ENCODE measurements at places on chromosomes 12 and 14. TPM values are rescaled to one million over a fixed set of nuclear protein-coding genes. Genes with fewer than 3 reads are reported as not detected.
A peak's percentile ranks its signal among the peaks of the same experiment; 100 is the strongest.

The TMPRSS12 gene
- not detected for total RNA-seq

The GARIN6 gene
- not detected for total RNA-seq

The SLC25A47 gene
- total RNA-seq, result not detected

The ACRBP gene
- 2.3 TPM for total RNA-seq

The SIX6 gene
- total RNA-seq, result not detected

DNA sequence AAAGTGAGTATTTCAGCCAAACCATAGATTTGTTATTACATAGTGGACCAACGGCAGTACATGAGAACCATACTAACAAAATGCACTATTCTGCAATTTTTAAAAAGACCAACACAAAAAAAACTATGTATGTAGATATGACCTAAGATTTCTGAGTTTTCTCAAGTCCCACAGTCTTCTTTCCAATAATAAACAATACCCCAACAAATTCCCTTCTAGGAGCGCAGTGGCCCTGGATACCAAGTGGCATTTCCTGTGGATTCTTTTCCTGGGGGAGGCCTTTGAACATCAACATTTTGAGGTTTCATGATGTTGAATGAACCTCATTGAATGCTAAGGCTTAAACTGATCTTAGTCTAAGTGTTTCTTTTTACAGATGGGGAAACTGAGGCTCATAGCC is 210.5 kb downstream of the BCAT1 start:
- no peak for DNase-seq

DNA sequence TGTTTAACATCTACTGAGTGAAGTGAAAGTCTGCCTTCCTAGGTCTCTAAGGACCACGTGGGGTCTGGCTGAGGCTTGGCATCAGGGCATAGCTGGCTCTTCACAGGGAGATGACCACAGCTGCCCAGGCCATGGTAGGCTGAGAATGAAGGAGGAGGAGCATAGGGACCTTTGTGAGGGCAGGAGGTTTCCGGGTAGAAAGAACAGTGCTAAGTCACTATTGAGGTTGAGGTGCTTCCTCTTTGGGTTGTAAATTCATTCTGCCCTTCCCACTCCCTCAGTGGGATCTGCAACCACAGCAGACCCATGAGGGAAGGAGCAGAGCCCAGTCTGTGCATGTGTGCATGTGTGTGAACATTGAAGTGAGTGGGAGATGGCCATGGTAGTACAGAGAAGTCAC is 909.6 kb downstream of the VRK1 start:
- peak; percentile 23 for DNase-seq

DNA sequence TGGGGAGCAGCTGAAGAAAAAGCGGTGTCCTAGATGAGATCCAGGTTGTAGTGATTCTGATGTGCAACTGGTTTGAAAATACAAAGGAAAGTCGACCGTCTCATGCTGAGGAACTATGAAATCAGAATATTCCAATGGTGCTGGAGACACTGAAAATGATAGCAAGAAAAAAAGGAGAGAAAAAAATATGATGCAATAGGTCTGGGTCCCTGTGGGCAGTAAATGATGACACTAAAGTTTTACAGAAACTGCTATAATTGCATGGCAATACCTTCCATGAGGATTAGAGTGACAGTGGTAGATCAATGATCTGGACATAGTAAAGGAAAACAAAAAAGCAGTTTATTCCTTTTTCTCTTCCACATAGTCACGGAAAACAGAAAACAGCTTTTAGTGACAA is 2.3 kb downstream of the PYM1 start:
- DNase-seq, result no peak

- DNase-seq, result peak; percentile 81
Measured at GRCh38 chr14:69574263-69574953, at the start of gene CCDC177. TSS of gene CCDC177 (minus strand) at chr14:69574871. CDS start at chr14:69573622, 1,249 bp downstream.

DNA sequence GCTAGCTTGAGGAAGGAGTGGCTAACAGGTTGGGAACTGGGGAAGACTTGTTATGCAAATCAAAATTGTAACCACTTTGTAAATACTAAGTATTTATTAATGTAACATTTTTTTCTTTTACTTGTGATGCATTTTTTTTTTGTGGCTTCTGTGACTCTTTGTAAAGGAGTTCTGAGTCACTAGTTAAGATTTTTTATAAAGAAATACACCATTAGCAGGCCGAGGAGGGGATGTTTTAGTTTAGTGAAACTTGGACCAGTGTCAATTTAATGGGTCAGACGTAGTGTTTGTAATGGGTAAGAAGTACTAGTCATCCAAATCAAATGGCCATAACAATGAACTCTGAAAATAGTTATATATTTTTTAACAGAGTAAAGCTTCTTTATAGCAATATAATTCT is 43.1 kb downstream of the AKAP6 start:
- DNase-seq, result no peak

DNA sequence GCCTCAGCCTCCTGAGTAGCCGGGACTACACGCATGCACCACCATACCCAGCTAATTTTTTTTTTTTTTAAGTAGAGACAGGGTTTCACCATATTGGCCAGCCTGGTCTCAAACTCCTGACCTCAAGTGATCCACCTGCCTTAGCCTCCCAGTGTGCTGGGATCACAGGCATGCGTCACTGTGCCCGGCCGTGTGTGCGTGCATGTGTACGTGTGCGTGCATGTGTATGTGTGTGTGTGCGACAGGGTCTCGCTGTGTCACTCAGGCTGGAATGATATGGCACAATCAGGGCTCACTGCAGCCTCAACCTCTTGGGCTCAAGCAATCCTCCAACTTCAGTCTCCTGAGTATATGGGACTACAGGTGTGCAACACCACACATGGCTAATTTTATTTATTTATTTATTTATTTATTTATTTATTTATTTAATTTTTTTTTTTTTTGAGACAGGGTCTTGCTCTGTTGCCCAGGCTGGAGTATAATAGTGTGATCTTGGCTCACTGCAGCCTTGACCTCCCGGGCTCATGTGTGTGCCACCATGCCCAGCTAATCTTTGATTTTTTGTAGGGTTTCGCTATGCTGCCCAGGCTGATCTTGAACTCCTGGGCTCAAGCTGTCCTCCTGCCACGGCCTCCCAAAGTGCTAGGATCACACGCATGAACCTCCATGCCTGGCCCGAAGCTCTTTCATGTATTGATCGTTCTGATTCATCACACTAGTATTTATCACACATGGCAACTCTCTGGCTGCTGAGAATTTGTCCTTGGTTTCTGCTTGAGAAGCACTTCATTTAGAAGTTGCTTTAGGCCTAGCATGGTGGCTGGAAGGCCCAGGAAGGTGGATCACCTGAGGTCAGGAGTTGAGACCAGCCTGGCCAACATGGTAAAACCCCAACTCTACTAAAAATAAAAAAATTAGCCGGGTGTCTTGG is 35.9 kb upstream of the CLIP1 start:
- DNase-seq, result no peak

DNA sequence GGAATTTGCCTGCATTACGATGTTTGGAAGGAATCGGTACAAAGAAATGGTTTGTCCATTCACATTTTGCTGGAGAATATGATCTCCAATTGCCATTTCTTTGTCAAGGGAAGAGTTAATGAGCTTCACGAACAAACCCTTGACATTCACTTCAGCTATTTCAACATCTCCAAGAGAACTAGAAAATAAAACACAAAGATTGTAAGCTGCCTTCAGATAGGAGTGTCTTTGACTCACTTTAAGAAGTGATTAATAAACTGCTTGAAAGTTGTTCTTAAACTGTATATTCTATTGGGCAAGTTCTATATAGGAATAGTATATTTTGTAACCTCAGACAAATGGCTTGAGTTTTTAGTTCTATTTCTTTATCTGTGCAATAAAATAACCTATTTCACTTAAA is 26.3 kb downstream of the LMNTD1 start:
- no peak for DNase-seq

DNA sequence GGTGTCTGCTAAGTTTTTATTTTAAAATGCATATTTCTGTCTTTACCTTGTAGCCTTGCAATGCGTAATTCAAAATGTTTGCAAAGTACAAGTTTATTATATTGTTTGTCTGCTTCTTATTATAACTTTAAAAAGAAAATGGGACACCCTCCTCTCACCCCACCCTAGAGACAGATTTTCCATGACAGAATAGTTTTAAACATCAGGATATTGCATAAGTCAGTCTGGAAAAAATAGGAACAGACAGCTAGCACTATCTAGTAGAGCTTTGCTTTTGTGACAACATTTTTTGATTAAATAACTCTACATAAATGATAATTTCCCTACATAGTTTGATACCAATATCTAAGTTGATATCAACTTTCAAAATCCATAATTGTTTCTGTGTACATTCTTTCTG is 71.3 kb downstream of the PDE3A start:
- DNase-seq, result no peak

DNA sequence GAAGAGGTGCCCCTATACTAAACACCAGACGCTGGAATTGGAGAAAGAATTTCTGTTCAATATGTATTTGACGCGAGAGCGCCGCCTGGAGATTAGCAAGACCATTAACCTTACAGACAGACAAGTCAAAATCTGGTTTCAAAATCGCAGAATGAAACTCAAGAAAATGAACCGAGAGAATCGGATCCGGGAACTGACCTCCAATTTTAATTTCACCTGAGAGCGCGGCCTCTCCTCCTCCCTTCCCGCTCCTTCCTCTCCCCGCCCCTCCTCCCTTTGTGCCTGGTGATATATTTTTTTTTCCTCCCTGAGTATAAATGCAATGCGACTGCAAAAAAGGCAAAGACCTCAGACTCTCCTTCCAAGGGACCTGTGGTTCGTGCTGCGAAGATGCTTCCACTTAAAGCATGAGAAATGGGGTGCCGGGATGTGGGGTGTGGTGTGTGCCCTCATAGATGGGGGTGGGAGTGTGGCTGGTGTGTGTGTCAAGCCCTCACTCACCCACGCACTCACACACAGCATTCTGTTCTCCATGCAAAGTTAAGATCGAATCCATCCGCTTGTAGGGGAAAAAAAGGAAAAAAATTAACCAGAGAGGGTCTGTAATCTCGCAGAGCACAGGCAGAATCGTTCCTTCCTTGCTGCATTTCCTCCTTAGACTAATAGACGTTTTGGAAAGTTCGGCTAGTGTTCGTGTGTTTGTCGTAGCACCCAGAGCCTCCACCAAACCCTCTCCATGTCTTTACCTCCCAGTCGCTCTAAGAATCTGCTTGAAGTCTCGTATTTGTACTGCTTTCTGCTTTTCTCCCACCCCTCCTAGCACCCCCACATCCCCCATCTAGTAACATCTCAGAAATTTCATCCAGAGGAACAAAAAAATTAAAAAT is 4.5 kb downstream of the HOXC10 start:
- DNase-seq, result peak; percentile 66

DNA sequence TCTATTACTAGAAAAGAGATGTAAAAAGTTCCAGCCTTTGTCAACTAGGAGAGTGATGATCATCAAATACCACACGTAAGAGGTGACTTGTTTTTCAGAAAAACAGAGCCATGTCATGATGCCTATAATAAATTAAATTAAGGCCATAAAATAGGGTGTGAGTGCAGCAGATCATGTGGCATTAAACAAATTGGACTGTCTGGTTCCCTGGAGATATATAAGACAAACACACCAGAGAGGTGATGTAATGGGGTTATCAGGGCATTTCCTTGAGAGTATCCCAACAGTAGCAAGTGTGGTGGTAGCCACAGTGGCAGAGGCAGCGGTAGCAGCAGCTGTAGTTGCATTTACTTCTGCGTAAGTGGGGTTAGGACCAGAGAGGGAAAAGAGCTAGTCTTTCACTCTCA is 14.6 kb upstream of the GALNT6 start:
- no peak for DNase-seq

- no peak for DNase-seq
Measured at GRCh38 chr12:45278447-45278846, 62.6 kb downstream of the ANO6 start.

GRCh38 chr12:7354529-7354928 is 50.7 kb downstream of the ACSM4 start:
- DNase-seq, result no peak

GRCh38 chr12:52057638-52058576 is 6.7 kb downstream of the NR4A1 start:
- no peak for DNase-seq

- DNase-seq, result no peak
Measured at GRCh38 chr12:76043377-76043776, 11.8 kb upstream of the PHLDA1 start.

DNA sequence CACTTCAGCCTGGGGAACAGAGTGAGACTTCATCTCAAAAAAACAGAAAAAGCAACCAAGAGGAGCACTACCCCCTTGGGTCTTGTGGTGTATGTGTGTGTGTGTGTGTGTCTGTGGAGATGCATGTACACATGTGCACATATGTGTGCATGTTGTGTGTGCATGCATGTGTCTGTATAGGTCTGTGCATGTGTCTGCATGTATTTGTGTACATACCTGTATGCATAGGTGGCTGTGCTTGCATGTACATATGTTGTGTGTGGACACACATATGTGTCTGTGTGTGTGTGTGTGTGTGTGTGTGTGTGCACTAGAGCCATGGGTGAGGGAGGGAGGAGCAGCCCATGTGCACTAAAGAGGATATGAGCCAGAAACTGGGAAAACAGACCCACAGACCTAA is 49.1 kb downstream of the ARL6IP4 start:
- DNase-seq, result no peak

DNA sequence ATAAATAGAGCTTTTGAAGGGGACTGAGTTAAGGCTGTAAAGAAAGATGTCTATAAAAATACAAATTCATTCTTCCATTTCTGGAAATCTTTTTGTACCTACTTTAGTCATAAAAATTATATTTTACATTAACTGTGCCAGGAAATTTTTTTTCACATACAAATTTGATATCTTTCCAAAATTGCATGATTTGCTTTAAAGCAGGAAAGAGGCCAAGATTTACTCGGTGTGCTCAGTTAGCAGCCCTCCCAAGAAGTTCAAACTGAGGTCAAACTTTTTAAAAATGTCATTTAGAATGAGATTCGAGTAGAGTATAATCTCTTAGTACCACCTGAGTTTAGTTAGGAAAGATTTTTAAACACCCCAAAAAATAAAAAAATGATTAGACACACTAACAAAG is 173.2 kb upstream of the GRIP1 start:
- no peak for DNase-seq

- no peak for DNase-seq
Measured at GRCh38 chr14:105471297-105471821, 3.3 kb upstream of the CRIP2 start.

DNA sequence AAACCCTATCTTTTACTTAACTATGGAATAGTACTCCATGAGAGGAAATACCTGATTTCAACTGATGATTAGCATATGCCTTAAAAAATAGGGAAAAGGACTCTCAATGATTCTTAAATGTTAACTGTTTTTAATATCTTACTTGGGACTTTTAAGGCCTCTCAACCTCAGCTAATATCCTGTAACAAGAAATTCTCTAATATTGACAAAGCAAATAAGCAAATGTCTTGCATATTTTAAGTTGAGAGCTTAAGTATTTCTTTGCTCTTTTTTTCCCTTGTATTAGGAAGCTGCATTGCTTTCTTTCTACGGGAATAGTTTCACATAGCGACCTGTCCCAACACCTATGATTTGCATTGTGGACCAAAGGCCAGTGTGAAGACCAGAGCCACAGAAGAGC is 249.9 kb downstream of the BCAT1 start:
- no peak for DNase-seq

DNA sequence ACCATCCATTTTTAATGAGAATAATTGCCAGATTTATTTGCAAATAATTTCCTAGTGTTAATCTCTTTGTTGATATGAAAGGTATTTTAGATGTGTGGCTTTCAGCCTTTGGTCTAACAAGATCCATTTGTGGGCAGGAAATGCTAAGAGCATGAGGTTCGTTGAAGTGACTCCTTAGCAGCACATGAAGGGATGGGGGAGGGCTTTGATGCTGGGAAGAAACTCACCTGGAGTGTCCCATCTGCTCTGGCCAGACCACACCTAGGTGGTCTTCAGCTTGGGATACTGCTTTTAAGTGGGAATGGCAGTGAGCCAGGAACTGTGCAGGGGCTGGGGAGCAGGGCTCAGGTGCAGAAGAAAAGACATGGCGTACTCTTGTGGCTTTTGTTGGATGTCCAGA is 13.6 kb downstream of the SFSWAP start:
- DNase-seq, result no peak

GRCh38 chr12:33438025-33438772 is 1.4 kb downstream of the SYT10 start:
- DNase-seq, result no peak
